ENCODE measurements at places on chromosomes 1 and 21.

- DNase-seq = no peak
Measured at GRCh38 chr1:225735252-225736149, 42.1 kb upstream of the SRP9 start.

GRCh38 chr1:162186406-162186805 lies 116.9 kb downstream of the NOS1AP start:
- DNase-seq = no peak

DNA sequence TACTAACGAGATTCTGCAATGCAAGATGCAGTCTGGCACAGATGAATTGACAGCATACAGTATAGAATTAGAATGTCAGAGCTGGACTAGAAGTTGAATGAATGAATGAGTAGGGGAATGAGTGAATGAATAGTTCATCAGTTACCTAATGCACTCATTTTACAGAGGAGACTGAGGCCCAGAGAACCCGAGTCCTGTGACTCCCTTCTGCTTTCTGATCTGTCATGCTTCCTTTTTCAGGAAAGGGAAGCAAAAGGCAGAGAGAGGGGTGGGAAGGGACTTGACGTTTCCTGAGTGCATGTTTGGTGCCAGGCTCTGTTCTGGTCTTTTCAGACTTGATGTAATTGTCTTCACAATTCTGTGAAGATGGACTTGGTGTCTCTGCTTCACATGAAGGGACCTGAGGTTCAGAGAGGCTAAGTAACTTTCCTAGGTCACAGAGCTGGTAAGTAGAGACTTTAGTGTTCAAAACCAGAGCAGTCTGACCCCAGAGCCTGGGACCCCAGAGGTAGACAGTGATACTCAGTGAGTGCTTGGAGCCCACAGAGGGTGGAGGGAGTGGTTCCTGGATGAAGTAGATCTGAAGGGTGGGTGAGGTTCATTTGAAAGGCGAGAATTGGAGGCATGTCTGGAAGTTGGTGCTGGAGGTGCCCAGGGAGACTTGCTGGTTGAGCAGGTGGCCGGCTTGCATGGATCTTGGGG lies 8.0 kb upstream of the MEX3A start:
- DNase-seq = no peak

- no peak for DNase-seq
Measured at GRCh38 chr1:27630859-27631491, 4.0 kb downstream of the FGR start.

DNA sequence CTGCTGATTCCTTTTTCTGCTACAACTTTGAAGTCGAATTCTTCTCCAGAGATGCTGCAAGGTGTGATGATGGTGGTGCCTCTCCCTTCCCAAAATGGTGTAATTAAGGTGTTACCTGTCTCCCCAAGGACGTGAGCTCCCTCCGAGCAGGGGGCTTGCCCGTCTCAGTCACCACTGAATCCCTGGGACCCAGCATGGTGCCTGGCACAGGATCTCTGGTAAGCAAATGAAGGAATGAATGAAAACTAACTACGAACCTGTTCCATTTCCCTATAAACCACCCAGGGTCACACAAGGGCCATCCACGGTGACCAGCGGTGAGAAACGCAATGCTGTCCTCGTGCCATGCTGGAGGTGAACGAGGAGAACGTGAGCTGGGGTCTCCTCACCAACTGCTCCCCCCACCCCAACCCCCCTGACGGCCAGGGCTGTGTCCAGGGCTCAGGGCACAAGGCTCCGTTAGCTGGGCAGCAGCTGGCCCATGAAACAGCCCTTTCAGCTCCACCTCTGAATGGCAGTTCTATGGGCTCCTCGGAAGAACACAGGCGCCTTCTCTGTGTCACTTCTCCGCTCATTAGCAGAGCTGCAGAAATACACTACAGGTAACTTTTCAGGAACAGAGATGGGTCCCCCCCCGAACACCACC lies 2.2 kb upstream of the MATN1 start:
- no peak for DNase-seq

GRCh38 chr1:36096500-36097432 lies 8.1 kb downstream of the ADPRS start:
- DNase-seq = no peak

DNA sequence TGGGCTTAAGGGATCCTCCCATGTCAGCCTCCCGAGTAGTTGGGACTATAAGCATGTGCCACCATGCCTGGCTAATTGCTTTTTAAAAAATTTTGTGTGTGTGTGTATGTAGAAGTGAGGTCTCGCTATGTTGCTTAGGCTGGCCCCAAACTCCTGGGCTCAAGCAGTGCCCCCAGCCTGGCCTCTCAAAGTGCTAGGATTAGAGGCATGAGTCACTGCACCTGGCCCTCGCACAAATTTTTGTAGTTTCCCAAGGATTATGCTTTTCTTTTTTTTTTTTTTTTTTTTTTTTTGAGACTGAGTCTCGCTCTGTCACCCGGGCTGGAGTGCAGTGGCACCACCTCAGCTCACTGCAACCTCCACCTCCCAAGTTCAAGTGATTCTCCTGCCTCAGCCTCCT lies 144.4 kb upstream of the HNRNPU start:
- DNase-seq = no peak

DNA sequence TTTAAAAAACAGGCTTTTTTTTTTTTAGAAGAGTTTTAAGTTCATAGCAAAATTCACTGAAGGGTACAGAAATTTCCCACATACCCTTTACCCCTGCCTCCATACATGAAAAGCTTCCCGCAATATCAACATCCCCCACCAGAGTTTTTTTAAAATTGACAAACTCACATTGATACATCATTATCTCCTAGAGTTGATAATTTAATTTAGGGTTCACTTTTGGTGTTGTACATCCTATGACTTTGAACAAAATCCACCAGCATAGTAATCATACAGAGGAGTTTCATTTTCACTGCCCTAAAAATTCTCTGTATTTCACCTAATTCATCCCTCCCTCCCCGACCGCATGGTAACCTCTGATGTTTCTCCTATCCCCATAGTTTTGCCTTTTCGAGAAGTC lies 53.6 kb upstream of the KCNK2 start:
- no peak for DNase-seq

DNA sequence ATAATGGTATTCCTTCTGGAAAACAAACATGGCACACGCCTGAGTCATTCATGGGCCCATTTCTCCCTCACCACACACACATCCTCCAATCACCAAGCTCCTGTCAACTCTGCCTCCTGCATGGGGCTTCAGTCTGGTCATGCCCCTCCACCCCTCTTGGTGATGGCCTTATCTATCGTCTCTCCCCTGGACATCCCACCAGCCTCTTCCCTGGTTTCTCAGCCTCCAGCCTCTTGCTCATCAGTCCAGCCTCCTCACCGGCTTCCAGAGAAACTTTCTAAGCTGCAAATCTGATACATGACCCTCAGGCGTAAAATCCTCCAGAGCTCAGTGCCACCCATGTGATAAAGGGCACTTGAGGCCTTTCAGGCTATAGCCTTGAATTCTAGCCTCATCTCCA lies 243.9 kb downstream of the FOXD2 start:
- no peak for DNase-seq

DNA sequence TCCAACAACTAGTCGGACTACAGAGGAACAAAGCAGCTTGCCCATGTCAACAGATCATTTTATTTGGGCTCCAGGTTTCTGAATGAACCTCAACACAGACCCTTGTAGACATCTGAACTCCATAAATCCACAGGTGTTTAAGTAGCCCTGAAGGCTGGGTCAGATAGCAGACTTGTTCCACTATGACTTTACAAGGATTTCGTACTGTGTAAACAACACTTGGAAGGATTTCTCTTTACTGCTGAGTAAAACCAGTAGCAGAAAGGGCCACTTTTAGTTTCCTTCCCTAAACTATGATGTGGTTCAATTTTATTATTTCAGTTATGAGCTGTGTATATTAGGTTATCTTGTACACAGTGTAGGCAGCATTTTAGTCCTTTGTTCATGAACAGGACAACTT lies 316.4 kb upstream of the ADGRL2 start:
- no peak for DNase-seq

GRCh38 chr1:93581917-93582850 lies 99.5 kb downstream of the BCAR3 start:
- DNase-seq = no peak

- no peak for DNase-seq
Measured at GRCh38 chr1:33357099-33357498, 36.2 kb upstream of the A3GALT2 start.
